ENCODE measurements at places on chromosomes 12 and 14. TPM values are rescaled to one million over a fixed set of nuclear protein-coding genes. Genes with fewer than 3 reads are reported as not detected.

Gene EID3
- 17.1 TPM for total RNA-seq

Gene PLEKHG7
- total RNA-seq: not detected

Gene PMCH
- not detected for total RNA-seq

Gene SERPINA10
- total RNA-seq: not detected

DNA sequence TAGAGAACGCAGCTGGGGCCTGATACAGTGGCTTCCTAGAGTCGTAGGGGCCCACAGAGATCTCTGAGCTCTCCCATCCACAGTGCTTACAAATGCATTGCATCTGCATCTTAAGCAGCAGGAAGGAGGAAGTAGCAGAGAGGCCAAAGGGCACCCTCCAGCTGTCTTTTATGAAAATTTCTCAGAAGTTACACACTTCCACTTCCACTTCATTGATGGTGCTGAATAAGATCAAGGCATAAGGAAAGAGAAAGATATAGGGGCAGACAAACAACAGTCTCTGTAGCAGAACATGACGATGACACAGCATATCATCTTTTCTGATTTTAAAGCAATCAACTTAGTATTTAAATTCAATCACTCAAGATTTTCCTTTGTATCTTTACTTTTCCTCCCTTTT, 51.6 kb upstream of the ABCC9 start:
- H3K36me3 ChIP-seq: no peaks in the 10 kb centered on the region
- H3K4me1 ChIP-seq: no peaks in the 10 kb centered on the region
- no peaks in the 10 kb centered on the region for H3K27me3 ChIP-seq
- no peak overlapping the region for H3K4me3 ChIP-seq
- no peak for DNase-seq
- H3K27ac ChIP-seq: no peak overlapping the region

GRCh38 chr14:23523229-23524016, 28.1 kb downstream of the ZFHX2 start:
- H3K36me3 ChIP-seq: no peaks in the 10 kb centered on the region
- H3K27ac ChIP-seq: no peak overlapping the region
- no peaks in the 10 kb centered on the region for H3K4me1 ChIP-seq
- DNase-seq: no peak
- H3K4me3 ChIP-seq: no peak overlapping the region

GRCh38 chr14:65495196-65495595, 82.7 kb downstream of the FUT8 start:
- H3K4me1 ChIP-seq: no peaks in the 10 kb centered on the region
- H3K4me3 ChIP-seq: no peak overlapping the region
- H3K27ac ChIP-seq: no peak overlapping the region
- no peak for DNase-seq
- H3K36me3 ChIP-seq: no peaks in the 10 kb centered on the region

DNA sequence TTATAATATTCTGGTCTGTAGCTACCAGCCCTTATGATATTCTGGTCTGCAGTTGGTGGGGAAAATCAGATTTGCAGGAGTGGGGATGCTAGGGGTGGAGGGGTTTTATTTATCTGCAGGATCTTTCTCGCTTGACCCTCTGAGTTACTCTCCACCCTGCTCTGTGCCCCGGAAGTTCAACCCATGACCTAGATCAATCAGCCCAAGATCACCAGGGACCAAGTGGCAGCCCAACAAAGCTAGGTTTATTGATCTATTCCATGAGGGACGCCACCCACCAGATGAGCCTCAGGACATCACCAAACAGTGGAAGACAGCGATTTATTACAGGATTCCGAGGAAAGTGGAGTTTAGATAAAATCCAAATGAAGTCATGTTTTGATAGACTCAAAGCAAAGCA, 25.8 kb upstream of the C12orf76 start:
- no peaks in the 10 kb centered on the region for H3K27me3 ChIP-seq
- no peak overlapping the region for H3K4me3 ChIP-seq
- H3K27ac ChIP-seq: no peak overlapping the region
- H3K36me3 ChIP-seq: no peaks in the 10 kb centered on the region

- DNase-seq: no peak
- H3K4me1 ChIP-seq: no peaks in the 10 kb centered on the region
- H3K4me3 ChIP-seq: no peak overlapping the region
Observed at GRCh38 chr12:22578328-22578727, 34.0 kb upstream of the C2CD5 start.

- H3K27ac ChIP-seq: no peak overlapping the region
- H3K27me3 ChIP-seq: no peaks in the 10 kb centered on the region
- no peaks in the 10 kb centered on the region for H3K36me3 ChIP-seq
- H3K4me3 ChIP-seq: no peak overlapping the region
- no peaks in the 10 kb centered on the region for H3K4me1 ChIP-seq
Observed at GRCh38 chr12:121964813-121965643, 46.6 kb downstream of the CFAP251 start.

DNA sequence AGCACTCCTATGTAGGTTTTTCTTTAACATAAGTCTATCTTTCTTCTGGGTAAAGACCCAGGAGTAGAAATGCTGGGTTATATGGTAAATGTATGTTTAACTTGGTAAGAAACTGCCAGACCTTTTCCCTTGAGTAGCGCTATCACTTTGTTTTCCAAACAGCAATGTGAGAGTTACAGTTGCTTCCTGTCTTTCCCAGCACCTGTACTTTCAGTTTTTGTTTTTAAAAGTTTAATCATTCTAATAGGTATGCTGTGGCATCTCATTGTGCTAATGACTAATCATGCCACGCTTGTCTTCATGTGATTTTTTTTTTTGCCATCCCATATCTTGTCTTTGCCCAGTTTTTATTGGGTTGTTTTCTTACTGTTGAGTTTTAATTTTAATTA, 28.1 kb downstream of the GIT2 start:
- no peak overlapping the region for H3K27ac ChIP-seq
- no peak for DNase-seq
- no peak overlapping the region for H3K4me3 ChIP-seq
- peaks cover 8% of the 10 kb centered on the region for H3K36me3 ChIP-seq
- H3K27me3 ChIP-seq: no peaks in the 10 kb centered on the region
- no peaks in the 10 kb centered on the region for H3K4me1 ChIP-seq

- DNase-seq: no peak
- peaks cover 17% of the 10 kb centered on the region for H3K4me1 ChIP-seq
- no peak within 1 kb of the TSS for H3K4me3 ChIP-seq
- H3K36me3 ChIP-seq: no peaks in the 10 kb centered on the region
Observed at GRCh38 chr14:95876761-95877538, at the start of gene TUNAR. Gene TUNAR, plus strand, starts transcription at chr14:95876832.

- H3K27ac ChIP-seq: peak overlapping the region; percentile 23
- H3K4me3 ChIP-seq: no peak overlapping the region
- H3K27me3 ChIP-seq: no peaks in the 10 kb centered on the region
- peaks cover 33% of the 10 kb centered on the region for H3K36me3 ChIP-seq
Observed at GRCh38 chr12:109449845-109450532, 27.1 kb downstream of the KCTD10 start.
